Activated T-cell treated with anti-CD3 and anti-CD28 coated beads for 24 hours (primary cell): ENCODE measurements at places on chromosomes 6 and 20.

GRCh38 chr6:79783670-79784394 is 152.7 kb downstream of the SH3BGRL2 start:
- DNase-seq: no peak

- no peak for DNase-seq
Observed at GRCh38 chr20:17823409-17824144, 123.8 kb downstream of the BANF2 start.

DNA sequence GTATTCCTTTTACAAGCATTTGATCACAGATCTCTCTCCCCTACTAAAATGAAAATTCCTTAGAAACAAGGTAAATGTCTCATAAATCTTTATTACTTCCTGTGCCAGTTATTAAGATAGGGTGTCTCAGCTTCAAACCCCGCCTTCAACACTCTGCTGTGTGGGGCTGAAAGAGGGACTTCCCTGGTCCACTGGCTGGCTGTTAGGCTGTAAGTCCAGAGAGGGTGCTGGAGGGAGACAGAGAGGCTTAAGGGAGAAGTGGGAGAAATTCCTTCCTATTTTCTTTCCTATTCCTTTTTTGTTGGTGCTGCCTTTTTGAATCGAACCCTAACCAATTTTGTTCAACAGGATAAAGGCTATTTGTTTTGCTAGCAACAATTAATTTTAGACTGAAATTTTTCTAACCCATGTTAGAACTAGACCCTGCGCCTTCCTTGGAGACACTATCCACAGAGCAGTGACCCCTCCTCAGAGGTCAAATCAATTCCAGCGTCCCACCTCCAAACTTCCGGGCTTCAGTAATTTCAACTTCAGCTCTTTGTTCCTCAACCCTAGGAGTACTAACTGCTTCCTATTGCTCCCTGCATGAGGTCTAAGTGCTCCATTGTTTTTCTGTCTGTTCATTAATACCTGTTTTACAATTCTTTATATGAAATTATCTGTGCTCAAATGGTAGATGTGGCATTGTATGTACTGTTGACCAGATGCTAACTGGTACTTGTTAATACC is 207.5 kb upstream of the OPRM1 start:
- no peak for DNase-seq

GRCh38 chr6:150084426-150084825 is 15.5 kb upstream of the ULBP3 start:
- DNase-seq: no peak

DNA sequence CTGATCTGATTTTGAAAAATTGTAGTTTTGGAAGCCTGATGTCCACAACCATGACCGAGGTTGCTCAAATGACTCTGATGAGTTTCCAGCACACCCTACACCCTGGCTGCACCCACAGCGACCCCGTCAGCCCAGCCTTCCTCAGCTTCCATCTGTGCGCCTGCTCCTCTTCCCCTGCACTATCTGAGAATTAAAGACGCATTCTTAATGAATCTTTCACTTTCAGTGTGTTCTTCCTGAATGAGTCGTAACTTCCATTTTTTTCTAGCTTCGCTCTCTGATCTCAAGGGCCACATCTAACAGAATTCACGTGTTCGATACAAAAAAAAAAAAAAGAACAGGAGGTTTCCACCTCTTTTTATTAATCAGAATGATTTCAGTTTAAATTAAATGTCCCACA is 21.3 kb upstream of the RREB1 start:
- DNase-seq: no peak

DNA sequence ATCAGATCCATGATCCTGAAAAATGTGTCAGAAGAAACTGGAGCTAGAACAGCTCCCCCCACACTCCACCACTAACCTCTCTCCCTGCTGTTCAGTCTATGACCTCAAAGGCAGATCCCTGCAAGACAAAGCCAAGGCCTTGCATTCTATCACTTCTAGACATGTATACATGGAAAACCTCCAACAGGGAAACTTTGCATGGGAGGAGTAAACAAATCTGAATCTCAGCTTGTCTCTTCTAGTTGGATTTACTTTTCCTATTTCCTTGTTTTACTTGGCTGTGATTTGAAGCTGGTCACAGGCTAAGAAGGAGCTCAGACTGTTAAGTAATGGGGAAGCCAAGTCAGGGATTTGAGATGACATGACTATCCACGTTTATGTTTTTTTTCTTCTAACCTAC is 456.8 kb upstream of the CHD6 start:
- no peak for DNase-seq

DNA sequence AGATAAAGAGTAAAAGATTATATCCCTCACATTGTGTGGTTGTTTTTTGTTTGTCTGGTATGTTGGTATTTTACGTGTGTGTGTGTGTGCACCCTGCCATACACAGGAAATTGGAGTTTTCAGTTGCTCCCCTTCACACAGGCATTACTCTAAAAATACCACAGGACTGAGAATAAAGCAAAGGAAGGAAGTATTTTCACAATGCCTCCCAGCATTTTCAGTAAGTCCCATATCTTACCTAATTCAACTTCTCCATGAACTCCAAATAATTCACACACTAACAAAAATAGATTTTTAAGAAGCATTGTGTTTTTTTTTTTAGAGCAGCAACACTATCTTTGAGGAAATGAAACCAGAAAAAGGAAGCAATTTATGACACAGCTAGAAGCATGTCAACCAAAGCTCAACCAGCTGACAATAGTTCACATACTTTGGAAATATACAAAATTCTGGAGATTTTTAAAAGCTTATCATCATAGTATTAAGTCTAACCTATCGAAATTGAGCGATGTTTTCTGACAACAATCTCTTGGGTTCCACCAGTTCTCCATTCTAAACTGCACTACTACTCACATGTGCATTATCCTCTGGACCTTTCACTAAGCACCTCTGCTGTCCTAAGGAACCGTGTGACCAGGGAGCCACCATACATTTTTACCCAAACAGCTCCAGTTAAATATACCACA is 2.1 kb downstream of the UBE2J1 start:
- no peak for DNase-seq

DNA sequence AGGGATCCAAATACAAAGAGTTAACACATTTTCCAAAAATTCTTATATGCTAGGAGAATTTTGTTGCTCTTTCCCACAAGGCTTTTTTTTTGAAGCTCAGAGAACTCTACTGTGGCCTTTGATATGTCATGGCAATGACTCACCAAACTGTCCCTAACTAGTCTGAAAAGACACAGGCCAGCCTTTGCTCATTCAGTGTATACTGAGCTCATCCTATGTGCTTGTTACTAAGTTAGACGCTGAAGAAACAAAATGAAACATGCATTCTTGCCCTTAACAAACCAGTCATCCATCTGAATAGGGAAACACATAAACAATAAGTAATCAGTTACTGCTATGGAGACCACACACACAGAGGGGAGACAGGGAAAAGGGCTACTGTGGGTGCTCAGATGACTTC is 291.8 kb downstream of the FOXC1 start:
- DNase-seq: no peak

DNA sequence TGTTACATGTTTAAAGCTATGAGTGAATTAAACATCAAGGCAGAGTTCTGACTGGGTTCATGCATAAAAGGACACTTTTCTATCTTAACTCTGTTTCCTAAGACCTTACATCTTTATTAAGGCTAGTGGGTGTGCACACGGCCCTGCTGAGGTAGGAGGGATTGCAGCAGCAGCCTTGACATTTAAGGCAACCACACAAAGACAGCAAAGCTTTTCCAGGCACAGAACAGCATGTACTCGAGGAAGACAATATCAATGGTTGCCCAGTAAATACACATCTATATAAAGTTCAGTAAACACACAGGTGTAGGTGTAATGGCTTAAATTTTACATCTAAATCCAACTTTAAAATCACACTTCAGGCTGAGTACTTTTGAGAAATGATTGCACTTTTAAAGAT is 79.8 kb upstream of the LOC128125822 start:
- DNase-seq: no peak

GRCh38 chr20:55054453-55054852 is 579.1 kb downstream of the DOK5 start:
- no peak for DNase-seq

- no peak for DNase-seq
Observed at GRCh38 chr20:14902432-14903089, 565.1 kb upstream of the FLRT3 start.

DNA sequence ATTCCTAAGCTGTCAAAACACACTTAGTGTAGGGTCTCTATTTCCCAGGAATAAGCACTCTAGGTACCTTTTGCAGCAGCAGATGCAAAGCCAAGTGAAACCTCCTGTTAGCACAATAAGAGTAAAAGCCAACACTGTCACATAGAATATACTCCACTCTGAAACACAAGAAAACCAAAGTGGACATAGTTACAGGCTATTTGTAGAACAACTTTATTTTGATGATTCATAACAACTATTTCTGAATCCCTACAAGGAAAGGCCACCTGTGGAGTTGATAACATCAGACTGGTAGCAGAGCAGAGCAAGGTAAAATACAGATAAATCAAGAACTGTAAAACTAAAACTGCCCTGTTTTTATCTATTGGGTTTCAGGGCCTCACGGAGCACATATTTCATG is 59.7 kb downstream of the ALDH5A1 start:
- DNase-seq: no peak

GRCh38 chr20:32622585-32623468 is 37.7 kb upstream of the NOL4L start:
- no peak for DNase-seq

GRCh38 chr6:43267619-43268354 is 24.5 kb downstream of the TTBK1 start:
- DNase-seq: no peak
